IPS DF 6.9 (cell line): ENCODE measurements at places on chromosomes 2 and 18.
A peak's percentile ranks its signal among the peaks of the same experiment; 100 is the strongest.

GRCh38 chr2:133607679-133608078 lies 39.4 kb upstream of the NCKAP5 start:
- no peak for DNase-seq

DNA sequence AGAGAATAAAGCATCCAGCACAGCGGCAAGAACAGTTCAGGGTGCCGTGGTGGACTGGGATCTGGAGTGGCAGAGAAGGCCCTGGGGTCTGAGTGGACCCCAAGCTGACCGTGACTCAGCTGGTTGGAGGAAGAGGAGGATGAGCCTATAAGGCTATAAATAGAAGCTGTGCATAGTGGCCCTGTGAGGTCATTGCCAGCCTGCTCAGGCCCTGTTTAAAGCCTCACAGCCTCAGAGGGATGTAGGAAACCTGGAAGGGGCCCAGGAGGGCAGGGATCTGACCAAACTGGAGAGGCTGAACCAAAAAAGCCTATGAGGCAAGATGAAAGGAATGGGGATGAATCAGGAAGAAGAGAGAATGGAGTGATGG lies 11.3 kb upstream of the DES start:
- DNase-seq: no peak

GRCh38 chr18:8609659-8610458 lies 622 bp downstream of the RAB12 start:
- no peak for DNase-seq

- DNase-seq: no peak
These were observed 42.4 kb downstream of the MEIS1 start for GRCh38 chr2:66477135-66477842.

GRCh38 chr2:237652181-237652580 lies 24.8 kb downstream of the LRRFIP1 start:
- DNase-seq: no peak

- DNase-seq: no peak
These were observed 63.8 kb downstream of the CSRNP3 start for GRCh38 chr2:165533331-165533730.

- peak; percentile 4 for DNase-seq
These were observed 1.1 kb upstream of the SEH1L start for GRCh38 chr18:12946549-12947284.

- DNase-seq: no peak
These were observed 374.4 kb downstream of the PTPRM start for GRCh38 chr18:7941533-7941932.

DNA sequence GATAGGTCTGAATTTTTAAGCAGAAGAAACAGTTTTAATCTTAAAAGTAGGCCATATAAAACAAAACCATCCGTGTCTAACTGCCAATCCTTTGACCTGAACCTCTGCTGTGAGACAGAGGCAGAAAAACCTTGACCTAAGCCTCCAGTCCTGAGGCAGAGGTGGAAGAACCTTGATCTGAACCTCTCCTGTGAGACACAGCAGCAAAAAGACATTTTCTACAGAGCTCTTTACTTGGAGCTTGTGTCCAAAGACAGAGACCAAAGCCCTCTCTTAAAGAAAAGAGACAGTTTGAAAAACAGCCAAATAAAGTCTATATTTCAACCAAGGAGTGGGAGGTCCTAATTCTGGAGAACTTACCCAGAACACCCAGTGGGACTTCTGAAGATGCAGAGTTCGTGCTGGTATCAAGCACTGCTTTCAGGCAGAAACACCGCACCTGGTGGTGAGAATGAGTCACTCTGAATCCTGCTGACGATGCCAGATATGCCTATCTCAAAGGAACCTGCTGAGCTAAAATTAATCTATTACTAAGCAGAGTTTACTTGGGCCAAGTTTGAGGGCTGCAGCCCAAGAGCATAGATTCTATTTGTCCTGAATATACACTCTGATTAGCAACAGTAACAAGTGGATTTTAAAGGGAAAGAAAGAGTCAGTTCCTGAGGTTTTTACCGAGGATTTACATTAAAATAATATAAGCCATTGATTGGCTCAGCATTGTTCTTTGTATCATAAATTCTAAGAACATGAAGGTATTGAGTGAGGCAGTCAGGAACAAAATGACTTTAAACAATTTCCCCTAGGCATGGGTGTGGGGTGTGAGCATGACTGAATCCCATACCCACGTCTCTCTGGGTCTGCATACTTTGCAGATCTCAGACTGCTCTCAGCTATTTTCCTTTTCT lies 806.4 kb downstream of the TRIB2 start:
- DNase-seq: no peak

DNA sequence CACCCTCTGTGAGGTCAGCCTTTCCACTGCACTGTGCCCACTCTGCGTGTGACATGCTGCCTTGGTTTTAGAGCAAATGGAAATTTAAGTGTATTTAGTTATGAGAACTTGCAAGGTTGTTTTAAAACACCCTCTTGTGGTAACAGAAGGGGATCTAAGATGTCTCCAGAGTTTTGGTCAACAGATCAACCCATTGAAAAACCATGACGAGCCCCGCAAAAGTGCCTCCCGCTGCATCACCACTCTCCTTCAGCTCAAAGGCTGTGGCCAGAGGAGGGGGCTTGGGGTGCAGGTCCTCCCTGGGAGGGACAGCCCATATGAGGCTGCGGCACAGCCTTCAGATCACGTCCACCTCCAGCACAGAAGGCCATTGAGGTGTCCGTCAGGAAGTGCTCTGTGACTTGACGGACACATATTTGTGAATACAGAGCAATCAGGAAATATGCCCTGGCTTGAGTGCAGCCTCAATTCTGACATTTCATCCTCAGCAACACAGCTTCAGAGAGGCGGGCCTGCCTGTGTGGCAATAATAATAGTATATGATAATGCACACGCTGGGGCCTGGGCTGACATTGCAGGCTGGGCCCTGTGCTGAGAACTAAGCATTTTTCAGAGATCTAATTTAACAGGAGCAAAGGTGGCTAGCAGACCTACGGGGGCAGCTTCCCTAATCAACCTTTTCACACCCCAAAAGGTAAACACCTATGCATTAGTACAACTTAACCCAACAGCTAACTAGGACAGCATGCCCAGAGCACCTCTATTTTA lies 213.9 kb downstream of the ANAPC1 start:
- DNase-seq: no peak

DNA sequence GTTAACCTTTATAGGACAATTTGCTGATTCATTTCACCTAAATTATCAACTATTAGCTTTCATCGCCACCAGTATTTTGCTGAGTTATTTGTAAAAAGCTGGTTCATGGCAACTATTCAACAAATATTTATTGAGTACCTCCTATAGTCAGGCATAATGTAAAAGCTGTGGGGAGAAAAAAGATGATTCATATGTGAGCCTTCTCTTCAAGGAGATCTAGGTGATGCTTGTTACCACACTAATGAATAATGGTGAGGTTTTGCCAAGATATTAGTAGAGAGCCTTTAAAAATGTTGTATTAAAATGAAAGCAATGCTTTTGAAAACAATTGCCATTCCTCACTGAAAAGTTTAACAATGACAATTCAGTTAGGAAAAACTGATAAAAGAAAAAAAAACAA lies 187.8 kb downstream of the ANKRD44 start:
- no peak for DNase-seq

- DNase-seq: no peak
These were observed 530.3 kb upstream of the MEX3C start for GRCh38 chr18:51727780-51728179.

DNA sequence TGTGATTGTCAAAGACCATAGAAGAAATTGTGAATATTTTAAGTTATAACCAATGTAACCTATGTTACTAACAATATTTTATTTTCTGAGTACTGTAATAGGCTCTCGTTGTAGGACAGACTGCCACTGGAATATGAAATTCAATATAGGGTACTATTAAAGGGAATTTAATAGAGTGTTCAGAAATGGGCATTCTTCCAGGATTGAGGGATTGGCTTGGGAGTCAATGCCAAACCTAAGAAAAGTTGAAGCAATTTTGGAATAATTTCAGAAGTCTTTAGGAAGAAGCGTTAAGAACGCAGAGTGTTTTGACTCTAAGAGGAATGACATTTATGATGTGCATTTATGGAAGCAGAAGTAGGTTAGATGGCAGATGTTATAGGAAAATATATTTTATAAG lies 79.0 kb downstream of the ACVR2A start:
- DNase-seq: no peak

DNA sequence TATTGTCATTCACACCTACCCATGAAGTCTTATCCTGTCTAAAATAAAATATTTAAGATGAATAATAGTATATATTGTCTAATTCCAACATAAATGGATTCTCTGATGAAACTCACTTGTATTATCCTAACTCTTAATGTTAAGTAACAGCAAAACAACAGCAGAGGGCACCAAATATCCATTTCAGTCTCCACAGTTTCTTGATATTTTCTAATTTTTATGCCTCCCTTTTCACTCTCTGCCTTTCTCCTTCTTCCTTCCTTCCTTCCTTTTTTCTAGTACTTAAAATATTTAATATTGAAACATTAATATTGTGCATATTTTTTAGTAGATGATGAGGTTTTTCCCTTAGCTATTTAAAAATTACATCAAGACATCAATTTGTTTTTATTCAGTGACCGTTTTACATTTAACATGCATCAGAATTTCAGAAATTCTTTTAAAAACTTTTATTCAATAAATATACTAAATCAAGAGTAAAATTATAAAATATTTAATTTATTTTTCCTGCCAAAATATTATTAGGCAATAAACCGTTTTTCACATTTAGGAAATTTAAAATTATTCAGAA lies 97.6 kb downstream of the WDR7 start:
- DNase-seq: no peak

DNA sequence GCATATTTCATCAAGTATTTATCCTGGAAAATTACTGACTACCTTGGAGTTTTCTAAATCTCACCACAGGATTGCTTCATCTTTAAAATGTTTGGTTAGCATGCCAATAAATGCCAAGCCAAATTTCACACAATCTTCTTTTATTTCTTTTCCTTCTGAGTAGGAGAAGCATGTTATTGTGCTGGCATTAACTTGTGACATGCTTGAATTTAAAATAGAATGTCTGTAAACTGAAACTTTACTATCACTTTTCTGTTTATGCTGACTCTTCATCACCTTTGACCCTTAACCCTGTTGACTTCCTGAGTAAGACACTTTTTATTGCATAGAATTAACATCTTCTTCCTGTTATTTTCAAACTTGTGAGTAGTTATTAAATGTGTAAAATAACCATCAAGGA lies 56.2 kb upstream of the LRRTM4 start:
- no peak for DNase-seq

DNA sequence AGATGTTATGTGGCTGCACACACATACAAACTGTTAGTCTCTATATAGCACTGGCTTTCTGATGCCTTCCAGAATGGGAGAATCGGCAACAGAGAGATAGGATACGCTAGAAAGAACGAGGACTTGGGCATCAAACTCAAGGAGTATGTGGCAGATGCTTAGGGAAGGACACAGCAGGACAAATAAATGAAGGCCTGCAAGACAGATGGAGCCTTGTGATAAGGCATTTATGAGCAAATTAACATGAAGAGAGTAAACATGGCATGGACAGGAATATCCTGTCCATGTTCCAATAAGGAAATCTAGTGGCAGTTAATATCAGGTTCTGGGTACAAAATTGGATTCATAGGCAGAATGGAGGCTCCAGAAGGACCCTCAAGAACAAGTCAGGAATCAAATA lies 136.9 kb downstream of the SLC4A10 start:
- no peak for DNase-seq
